ENCODE measurements at places on chromosomes 11 and 22.

DNA sequence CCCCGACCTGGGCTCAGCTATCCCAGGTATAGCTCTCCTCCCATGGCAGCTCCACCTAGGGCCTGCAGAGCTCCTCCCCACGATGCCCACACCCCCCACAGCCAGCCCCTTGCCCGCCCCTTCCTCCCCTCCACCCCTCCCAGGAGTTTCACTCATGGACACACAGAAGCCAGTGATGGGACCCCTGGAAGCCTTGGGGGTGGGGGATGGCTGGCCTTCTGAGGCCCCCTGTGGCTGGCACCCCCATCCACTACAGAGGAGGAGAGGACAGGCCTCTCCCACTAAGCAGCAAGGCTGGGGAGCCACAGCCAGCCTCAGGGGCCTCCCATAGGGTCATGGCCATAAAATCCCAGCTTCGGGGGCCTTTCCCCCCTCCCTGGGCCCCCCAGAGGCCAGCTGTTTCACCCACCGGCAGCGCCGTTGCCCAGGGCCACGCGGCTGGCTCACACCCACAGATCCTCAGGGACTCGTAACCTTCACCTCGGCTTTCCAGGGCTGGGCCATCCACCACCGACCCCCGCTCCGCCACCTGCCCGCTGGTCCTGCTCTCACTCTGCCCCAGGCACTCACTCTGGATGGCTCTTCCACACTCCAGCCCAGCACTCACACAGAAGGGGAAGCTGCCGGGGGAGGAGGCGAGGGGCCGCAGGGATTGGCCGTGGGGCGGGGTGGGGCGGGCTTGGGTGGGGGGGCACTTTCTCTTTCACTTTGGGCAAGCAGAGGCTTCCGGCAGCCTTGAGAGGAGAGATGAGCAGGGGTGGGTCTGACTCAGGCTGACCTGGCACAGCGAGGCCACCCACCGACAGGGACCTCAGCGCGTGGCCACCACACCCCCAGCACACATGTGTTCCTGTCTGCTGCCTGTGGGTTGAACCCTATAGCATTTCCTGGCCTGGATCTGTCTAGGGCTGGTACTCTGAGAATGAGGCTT, 2.2 kb downstream of the SLC25A22 start:
- DNase-seq, result peak; percentile 95

DNA sequence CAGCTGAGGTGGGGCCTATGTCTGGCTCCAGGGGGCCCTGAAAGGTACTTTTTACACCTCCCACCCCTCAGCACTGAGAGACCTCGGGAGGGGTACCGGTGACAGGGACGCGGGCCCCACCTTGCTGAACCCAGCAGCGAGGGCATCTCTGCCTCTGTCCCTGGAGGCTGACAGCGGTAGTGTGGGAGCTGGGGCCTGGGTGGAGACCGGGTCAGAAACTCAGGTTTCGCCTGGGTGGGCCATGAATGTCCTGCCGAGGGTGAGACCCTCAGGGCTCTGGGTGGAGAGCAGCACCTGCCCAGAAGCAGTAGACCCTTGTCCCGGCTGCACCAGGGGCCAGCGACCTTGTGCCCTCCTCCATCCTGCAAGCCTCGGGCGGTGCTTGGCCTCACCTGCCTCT, 22.2 kb downstream of the PTDSS2 start:
- DNase-seq, result no peak

- DNase-seq, result peak; percentile 44
Measured at GRCh38 chr22:27804470-27805297, 3.1 kb upstream of the MN1 start.

- peak; percentile 83 for DNase-seq
Measured at GRCh38 chr11:7677071-7677470, 3.8 kb upstream of the CYB5R2 start.

DNA sequence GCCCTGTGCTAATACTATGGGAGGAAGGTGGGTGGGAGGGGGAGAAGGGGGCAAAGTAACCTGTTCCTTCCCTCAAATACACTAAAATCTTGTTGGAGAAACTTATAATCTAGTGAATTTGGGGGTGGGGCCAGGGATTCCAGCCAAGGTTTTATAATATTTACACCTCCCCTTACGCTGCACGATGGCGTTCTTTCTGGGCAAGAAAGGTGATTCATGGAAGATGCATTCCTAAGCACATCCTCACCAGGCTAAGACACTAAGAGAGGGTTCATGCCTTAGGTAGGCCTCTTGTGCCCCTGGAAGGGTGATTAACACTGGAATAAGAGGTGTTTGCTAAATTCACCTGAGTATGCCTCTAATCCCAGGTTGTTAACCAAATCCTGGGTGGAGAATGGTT, 82.6 kb downstream of the BARX2 start:
- peak; percentile 10 for DNase-seq

Data from HT1080 (cell line).